ENCODE measurements at places on chromosomes 16 and 17.

- no peak for DNase-seq
Observed at GRCh38 chr17:8831234-8831849, 32.2 kb upstream of the MFSD6L start.

GRCh38 chr17:81119223-81120148 lies 45.8 kb upstream of the PVALEF start:
- DNase-seq = peak; percentile 80

GRCh38 chr16:86891631-86892030 lies 313.3 kb downstream of the FOXL1 start:
- no peak for DNase-seq

- DNase-seq = no peak
Observed at GRCh38 chr16:88077328-88078108, 126.3 kb downstream of the BANP start.

All from T-helper 9 cell (primary cell).